ENCODE measurements at places on chromosomes 12 and 14. TPM values are rescaled to one million over a fixed set of nuclear protein-coding genes. Genes with fewer than 3 reads are reported as not detected.

- no peak for DNase-seq
Observed at GRCh38 chr12:21301-22189, 45.0 kb upstream of the IQSEC3 start.

GRCh38 chr12:42360747-42361403 lies 34.9 kb downstream of the PPHLN1 start:
- DNase-seq: no peak

- no peak for DNase-seq
Observed at GRCh38 chr12:102891756-102892155, 25.3 kb downstream of the PAH start.

DNA sequence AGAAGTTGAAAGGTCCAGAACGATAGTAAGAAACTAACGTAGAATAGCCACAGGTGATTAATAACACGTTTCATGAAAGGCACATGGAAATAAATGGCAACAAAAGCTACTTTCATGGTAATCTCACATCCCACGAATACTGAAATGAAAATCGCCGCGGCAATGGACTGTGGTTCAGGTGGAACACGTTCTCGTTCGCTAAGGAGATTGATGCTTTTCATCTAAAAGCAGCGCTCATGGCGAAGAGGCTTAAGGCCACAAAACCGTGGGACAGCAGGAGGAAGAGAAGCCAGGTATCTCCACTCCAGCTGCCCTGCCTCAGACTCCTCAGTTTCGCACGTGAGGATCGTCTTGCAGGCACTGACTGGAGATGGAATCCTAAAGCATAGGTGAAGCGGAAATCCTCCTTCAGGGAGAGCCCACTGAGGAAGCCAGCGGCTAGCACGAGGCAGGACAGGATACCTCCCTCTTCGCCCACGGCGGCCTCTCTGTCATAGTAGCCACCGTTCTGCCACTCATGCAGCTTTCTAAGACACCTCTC lies 696 bp upstream of the GPHN start:
- DNase-seq: no peak

DNA sequence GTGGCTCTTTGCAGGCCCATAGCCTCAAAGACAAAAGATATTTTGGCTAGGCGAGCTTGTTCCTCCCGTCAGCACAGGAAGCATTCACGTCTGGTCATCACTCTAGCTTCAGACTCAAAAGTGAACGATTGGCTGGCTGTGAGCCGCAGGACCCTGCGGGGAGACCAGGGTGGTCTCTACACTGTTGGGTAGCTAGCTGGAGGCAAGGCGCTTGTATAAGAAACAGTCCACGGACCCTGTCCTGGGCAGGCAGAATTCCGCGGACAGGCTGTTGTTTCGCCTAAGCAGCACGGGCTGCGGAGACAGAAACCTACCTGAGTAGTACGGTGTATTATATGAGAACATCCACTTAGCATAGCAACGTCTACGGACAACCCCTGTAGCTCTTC lies 29.6 kb downstream of the WBP11 start:
- peak; percentile 55 for DNase-seq

The FBXO33 gene
- total RNA-seq: 5.4 TPM

- no peak for DNase-seq
Observed at GRCh38 chr12:104095289-104095688, 31.0 kb downstream of the HCFC2 start.

DNA sequence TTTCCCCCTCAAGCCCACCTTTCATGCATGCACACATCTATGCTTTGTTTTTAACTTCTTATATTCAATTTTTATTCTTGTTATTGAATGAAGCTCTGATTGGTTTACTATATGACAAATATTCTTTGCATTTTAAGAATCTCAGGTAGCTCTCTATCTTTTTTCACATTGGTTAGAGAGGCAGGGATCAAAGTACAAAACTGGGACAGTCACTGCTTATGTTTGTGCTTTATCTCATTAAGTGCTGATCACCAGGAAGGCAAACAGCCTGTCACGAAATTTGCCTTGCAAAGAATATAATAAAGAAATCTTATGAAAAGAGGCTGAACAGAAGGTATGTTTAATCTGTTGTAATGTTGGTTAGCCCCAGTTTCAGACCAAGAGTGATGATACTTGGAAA lies 29.7 kb upstream of the INSM2 start:
- DNase-seq: no peak

GRCh38 chr14:103729496-103730448 lies 14.2 kb downstream of the ZFYVE21 start:
- no peak for DNase-seq

GRCh38 chr12:78331753-78332152 lies 501.1 kb downstream of the NAV3 start:
- DNase-seq: no peak

GRCh38 chr14:57909626-57910025 lies 43.7 kb upstream of the SLC35F4 start:
- DNase-seq: no peak

The PRB2 gene
- total RNA-seq: not detected

The BATF gene
- 0.53 TPM for total RNA-seq

DNA sequence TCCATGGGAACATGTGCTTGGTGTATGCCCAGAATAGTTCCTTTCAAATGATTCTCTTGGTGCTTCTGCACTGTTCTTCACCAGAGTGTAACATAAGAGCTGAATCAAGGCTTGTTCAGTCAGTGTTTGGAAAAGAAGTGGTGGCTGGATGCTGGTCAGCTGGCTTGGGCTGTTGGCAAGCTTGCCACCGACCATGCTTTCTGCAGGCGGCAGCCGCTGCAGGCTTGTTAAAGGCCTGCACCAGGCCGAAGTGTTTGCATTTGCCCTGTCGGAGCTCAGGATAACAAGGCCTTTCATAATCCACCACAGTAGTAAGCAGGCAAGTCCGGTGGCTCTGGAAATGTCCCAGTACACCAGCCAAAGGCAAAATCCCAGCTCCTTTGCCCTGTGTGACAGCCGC lies 26.9 kb downstream of the DAAM1 start:
- DNase-seq: peak; percentile 73

The LRIG3 gene
- total RNA-seq: 12.0 TPM

The CACNA2D4 gene
- 1.0 TPM for total RNA-seq

DNA sequence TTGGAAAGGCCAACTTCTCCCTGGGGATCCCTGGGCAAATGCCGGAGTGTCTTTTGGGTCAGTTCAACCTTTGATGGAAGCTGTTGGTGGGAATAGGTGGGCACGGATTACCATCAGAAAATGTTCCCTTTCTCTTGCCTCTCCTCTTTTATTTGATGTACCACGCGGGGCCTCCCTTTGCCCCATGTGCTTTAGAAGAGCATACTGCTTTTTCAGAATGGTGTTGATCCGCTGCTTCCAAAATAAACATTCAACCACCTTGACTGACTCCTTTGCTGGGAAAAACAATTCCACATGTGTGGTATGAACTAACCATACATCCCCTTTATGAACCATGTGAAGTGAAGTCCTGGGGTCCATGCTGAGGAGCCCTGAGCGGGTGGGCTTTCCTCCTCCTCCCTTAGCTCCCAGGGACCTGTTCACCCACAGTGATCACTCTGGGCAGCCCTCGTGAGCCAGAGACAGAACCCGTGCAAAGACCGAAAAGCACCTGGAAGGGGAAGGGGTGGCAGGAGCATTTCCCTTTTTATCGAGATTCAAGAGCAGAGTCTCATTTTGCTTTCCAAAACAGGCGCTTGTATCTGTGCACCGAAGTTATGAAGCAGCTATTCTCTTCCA lies 44.2 kb upstream of the PRMT8 start:
- no peak for DNase-seq

GRCh38 chr14:106422066-106422465 lies 895.7 kb downstream of the TMEM121 start:
- no peak for DNase-seq

The BAZ1A gene
- total RNA-seq: 5.7 TPM

GRCh38 chr12:89225808-89226411 lies 126.4 kb downstream of the DUSP6 start:
- no peak for DNase-seq

- no peak for DNase-seq
Observed at GRCh38 chr12:96486751-96487613, 2.4 kb upstream of the CFAP54 start.

DNA sequence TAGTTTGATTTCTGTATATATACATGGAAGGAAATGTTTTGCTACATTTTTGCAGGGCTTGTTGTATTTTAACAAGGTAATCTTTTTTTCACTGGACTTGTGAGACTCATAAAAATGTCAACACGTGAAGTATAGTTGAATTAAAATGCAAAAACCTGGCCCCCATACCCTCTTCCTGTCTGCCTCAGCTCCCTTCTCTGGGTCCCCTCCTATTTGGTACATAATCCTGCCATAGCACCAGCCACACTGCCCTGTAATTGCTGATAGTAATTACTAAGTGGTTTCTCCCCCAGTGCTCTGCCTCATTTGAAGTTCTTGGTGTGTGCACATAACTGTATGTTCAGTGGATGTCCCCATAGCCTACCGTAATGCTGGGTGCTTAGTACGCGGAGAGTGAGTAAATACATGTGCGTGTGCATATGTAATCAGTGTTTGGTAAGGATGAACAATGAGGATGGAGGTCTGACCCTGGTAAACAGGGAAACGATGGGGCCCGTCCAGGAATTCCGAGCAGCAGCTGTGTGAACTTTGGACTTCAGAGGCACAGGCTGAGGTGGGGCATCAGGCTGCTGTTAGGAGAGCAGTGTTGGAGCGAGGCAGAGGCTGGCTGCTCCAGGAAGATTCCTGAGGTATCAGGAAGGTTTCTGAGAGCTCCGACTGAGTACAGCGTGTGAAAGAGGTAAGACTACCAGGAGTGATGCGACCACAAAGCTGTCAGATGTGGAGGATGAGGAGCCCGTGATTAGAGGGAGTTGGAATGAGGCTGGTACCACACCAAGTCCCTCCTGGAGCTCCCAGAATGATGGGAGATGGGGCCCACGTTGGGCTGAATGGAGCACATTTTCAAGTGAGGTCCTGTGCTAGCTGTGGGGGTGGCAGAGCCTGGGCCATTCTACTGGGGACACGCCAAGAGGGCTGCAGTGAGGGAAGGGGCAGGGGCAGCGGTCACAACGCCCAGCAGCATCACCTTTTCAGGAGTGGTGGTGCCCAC lies 106.8 kb downstream of the PELI2 start:
- no peak for DNase-seq

DNA sequence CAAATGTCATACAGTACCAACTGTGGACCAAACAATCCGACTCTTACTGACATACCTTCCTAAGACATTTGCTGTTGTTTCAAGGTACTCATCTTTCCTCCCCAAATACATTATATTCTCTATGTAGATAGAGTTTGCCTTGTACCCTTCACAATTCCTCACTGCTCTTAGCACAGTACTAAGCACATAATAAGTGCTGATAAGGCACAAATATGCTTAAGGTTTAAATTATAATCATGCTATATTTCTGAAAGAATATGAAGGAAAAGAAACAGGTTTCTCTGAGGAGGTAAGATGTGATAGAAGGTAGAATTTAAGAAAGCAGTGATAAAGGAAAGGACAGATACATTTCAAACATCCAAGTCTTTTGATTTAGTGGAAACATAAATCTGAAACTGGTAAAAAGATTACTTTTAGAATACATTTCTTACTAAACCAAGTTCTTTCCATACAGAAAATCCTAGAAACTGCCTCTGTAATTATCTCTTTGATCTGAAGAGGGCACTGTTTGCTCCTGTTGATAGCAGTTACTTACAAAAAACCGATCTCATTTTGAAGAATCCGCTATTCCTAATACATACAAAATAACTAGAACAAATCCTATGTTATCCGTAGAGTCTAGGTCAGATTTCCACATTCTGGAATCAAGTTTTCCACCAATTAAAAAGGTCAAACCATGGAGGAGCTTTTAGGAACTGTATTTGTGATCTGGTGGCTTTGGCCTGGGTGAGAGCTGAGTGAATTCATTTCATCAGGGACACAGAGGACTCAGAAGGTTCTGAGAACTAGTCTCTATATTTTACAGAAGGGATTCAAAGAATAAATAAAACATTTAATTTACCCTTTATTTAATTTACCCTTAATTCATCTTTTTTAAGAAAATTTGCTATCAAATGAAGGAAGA lies 311.9 kb downstream of the DAD1 start:
- DNase-seq: no peak

The SLCO1B1 gene
- not detected for total RNA-seq

- DNase-seq: no peak
Observed at GRCh38 chr12:15794836-15795235, 5.6 kb upstream of the EPS8 start.

The RPGRIP1 gene
- 0.20 TPM for total RNA-seq

DNA sequence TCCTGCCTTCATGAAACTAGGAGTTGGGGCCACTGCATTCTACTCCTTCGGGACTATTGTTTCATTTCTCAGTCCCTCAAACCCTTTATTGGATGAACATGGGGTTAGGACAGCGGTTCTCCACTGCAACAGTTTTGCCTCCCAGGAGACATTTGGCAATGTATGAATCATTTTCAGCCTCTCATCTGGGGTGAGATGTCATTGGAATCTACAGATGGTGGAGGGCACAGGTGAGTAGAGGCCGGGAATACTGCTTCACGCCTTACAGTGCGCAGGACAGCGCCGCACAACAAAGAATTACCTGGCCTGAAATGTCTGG lies 649 bp upstream of the GNPNAT1 start:
- DNase-seq: no peak

The TMEM132C gene
- 16.3 TPM for total RNA-seq

- DNase-seq: no peak
Observed at GRCh38 chr14:76439237-76439775, 63.4 kb downstream of the ESRRB start.

The STAT6 gene
- 77.8 TPM for total RNA-seq

GRCh38 chr12:15801770-15802744 lies 12.9 kb upstream of the EPS8 start:
- DNase-seq: no peak

The TROAP gene
- not detected for total RNA-seq

DNA sequence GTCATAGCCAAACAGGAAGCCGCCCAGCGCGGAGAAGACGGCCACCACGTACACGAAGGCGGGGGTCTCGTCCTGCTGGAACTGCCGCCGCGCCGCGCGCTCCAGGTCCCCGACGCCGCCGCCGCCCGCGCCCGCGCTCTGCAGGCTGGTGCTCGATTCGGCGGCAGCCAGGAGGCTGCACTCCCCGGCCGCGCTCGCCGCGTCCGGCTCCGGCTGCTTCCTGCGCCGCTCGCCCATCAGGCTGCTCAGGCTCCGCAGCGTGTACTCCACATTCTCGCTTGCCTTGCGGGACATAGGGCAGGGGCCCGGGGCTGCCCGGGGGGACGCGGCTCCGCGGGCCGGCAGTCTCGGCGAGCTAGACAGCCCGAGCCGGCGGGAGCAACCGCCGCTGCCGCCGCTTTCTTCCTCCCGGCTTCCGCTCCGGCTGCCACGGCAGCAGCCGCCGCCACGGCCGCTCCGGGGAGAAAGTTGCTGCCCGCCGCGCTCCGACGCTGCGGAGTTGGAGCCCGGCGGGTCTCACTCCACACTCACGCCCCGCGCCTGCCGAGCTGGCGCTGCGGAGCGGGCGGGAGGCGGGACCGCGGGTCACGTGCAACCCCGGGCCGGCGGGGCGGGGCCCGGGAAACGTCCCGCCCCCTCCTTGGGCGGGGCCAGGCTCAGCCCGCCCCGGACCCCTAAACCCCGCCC lies at the start of gene SLC2A13:
TSS of gene SLC2A13 (minus strand) at position 567 of the 687 bp plus-strand sequence. CDS start at position 294, 273 bp downstream.
- DNase-seq: peak; percentile 80

All from right cardiac atrium (tissue), 5 donors.